HCT116 (cell line): ENCODE measurements at places on chromosomes 4 and X.
A peak's percentile ranks its signal among the peaks of the same experiment; 100 is the strongest.

DNA sequence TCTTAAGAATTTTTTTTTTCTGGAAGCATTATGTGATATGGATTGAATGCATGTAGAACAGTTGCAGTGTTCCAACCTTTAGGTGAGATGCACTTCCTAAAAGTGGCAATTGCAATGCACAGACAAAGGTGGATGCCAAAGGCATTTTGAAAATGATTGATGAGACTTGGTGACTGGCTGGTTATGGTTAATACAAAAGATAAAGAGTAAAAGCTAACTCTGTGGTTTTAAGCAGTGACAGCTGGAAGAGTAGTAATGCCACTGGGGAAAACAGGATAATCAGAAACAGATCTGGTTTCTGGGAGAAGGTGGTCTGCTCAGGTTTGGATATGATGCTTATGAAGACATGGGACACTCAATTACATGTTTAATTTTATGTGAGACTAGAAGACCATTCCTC is 345.6 kb downstream of the RPA4 start:
- no peak for DNase-seq

GRCh38 chr4:11116940-11117339 is 311.8 kb downstream of the HS3ST1 start:
- no peak for DNase-seq

DNA sequence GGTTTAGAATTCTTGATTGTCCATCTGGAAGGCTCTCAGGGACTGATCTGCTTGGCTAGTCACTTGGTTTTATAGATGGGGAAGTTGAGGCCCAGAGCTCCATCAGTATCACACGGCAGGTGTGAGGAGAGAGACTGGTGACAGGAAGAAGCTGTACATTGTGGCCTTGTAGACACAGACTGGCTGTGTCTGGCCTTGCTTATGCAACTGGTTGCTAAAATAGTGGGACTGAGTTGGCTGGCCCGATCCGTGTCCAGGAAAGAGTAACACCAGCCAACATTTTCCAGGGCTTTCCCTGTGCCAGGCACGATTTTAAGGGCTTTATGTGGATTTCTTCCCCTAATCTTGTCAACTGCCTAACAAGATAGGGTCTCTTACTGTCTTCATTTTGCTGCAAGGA is 2.8 kb downstream of the TBC1D14 start:
- DNase-seq, result no peak

- no peak for DNase-seq
Observed at GRCh38 chr4:24160358-24160757, 270.5 kb upstream of the PPARGC1A start.

- DNase-seq, result no peak
Observed at GRCh38 chrX:82125103-82125502, 923.2 kb downstream of the SH3BGRL start.

- no peak for DNase-seq
Observed at GRCh38 chr4:184253072-184253420, 35.4 kb upstream of the ENPP6 start.

GRCh38 chr4:139692309-139693012 is 26.8 kb downstream of the MGST2 start:
- DNase-seq, result no peak

DNA sequence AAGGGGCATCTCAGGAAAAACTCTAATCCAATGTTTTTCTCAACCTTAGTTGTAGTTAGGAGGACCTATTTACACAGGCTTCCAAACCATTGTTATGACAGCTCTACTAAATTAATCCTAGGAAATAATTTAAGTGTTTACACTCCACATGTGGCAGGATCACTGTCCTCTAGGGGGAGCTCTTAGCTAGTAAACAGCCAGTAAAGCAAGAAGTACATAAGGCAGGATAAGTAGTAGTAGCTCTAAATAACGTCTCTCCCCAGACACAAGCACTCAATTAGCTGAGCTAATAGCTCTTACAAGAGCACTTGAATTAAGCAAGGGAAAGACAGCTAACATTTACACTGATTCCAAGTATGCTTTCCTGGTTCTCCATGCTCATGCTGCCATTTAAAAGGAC is 37.3 kb downstream of the NUDT11 start:
- peak; percentile 18 for DNase-seq

- DNase-seq, result no peak
Observed at GRCh38 chr4:141021397-141022110, 111.7 kb downstream of the RNF150 start.

DNA sequence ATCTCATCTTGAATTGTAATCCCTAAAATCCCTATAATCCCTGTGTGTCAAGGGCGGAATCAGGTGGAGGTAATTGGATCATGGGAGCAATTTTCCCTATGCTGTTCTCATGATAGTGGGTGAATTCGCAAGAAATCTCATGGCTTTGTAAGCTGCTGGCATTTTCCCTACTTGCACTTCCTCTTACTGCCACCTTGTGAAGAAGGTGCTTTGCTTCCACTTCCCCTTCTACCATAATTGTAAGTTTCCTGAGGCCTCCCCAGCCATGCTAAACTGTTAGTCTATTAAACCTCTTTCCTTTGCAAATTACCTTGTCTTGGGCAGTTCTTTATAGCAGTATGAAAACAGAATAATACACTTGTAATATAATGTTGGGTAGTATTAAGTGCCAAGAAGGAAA is 1087.4 kb upstream of the SLIT2 start:
- no peak for DNase-seq

- no peak for DNase-seq
Observed at GRCh38 chrX:15404401-15405096, 20.3 kb upstream of the VEGFD start.

GRCh38 chrX:19403696-19404095 is 60.0 kb downstream of the PDHA1 start:
- no peak for DNase-seq

- DNase-seq, result no peak
Observed at GRCh38 chr4:174742561-174742960, 86.5 kb downstream of the GLRA3 start.

DNA sequence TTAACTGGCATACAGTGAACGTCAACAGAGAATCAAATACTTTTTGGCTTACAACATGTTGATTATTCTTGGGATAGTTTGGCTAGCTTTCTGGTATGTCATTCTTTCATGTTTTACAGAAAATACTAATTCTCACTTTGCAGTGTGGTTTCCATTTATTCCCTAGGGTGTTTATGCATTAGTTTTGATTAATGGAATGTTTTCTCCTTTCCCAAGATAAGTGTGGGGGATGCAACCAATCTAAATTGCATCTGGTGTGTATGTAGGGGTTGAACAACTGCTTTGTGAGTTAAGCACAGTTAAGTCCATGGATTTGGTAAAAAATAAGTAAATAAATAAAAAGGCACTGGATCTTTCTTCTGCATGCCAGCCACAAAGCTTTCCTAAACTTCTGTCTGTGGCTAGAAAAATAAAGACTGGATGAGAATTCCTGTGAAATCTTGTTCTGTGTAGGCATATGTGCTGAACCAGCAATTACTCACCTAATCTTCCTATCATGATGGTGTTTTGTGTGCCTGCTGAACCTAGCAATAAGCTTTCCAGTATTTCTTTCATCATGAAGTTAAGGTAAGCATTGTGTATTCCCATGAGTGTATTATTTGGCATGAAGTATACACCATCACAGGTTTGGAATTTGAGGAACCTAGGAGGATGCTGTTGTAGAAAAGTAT is 50.6 kb upstream of the TENM3 start:
- DNase-seq, result no peak

- peak; percentile 71 for DNase-seq
Observed at GRCh38 chr4:5753766-5754528, 42.9 kb downstream of the EVC start.

DNA sequence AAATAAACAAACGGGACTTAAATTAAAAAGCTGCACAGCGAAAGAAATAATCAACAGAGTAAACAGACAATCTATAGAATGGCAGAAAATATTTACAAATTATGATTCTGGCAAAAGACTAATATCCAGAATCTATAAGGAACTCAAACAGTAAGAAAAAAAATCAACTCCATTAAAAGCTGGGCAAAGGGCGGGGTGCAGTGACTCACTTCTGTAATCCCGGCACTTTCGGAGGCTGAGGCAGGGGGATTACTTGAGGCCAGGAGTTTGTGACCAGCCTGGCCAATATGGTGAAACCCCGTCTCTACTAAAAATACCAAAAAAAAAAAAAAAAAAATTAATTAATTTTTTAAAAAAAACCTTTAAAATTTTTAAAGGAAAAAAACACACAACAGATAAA is 109.0 kb downstream of the ATP11C start:
- DNase-seq, result no peak

DNA sequence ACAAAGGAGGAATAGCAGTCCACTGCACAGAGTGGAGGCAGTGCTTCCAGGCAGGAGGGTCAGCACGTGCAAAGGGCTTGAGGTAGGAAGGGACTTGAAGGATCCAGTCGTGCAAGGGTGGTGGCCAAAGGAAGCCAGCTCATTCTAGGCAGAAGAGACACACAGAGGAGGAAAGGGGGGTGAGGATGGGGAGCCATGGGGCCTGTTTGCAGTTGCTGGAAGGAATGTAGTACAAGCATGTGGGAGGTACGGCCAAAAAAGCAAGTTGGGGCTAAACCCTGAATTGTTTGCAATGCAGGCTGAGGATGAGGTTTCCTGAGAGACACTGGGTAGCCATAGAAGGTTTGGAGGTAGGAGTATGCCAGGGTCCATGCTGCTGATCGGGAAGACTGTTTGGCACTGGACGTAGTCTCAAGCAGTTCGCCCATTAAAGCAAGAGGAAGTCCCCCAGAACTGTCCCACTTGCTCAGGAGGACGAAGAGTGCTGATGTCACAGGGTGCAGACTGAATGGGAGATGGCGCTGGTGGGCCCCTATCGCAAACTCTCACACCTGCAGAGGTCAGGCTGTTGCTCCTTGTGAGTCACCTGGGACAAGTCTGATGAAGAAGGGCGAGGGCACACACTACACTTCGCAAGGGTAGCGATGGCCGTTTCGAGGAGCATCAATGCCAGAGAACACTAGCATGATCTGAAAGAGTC is 9.1 kb upstream of the MAN2B2 start:
- no peak for DNase-seq

DNA sequence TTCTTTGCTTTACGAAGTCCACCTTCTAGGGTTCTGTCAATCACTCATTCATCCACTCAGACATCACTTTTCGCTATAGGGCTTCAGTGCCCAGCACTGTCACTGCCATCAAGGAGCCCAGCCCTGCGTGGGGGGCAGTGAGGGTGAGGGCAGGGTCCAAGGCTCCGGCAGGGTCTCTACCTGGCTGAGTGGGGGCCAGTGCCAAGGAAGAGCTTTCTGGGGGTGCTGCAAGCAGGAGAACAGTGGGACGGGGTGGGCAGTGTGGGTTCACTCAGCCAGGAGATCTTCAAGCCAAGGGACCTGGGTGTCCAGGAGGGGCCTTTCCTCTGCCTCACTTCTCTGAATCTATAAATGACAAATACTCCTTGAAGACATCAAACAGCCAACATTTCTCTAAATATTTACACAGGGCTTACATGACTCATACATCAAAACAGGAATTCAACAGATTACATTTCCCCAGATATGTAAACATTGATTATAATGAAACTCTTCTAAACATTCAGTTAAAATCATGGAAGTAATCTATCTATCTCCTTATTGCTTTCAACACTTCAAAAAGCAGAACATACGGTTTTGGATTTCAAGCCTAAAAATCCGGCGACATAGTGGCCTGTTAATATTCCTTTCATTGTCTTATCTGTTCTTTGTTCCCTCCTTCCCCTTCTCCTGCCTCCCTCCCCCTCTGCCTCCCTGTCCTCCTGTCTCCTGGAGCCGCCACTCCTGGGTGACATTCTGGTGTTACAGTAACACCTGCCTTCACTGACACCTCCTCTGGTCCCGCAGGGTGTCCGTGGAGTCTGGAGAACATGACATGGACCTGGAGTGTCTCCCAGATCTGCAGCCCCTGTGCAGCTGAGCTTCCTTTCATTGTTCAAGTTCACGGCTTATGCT is 94.4 kb upstream of the ADRA2C start:
- DNase-seq, result no peak

GRCh38 chrX:124263743-124264142 is 68.7 kb upstream of the TEX13D start:
- DNase-seq, result no peak

- DNase-seq, result peak; percentile 50
Observed at GRCh38 chr4:143025081-143025704, 159.5 kb upstream of the USP38 start.

- DNase-seq, result no peak
Observed at GRCh38 chr4:159101988-159102621, 774 bp upstream of the RAPGEF2 start.

GRCh38 chr4:187128222-187128621 is 404.6 kb upstream of the FAT1 start:
- no peak for DNase-seq

GRCh38 chrX:44428989-44429627 is 85.6 kb upstream of the EFHC2 start:
- no peak for DNase-seq

DNA sequence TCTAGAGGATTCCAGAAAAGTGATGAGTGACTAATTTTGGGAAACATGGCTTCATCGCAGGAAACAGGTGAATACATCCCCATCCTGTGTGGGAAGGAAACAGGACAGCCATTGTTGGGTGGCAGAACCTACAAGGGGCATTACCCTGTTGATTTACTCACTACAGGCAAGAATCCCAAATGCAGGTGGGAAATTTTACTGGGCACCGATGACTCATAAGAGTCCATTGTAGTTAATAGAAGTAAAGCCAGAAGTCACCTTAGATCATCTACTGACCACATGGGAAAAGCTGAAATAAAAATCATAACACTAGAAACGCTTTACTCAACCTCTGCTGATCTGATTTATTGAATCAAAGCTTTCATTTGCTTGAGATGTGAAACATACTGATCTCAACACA is 136.4 kb downstream of the TRIML1 start:
- no peak for DNase-seq

GRCh38 chr4:86976801-86977485 is 42.1 kb downstream of the AFF1 start:
- DNase-seq, result no peak

DNA sequence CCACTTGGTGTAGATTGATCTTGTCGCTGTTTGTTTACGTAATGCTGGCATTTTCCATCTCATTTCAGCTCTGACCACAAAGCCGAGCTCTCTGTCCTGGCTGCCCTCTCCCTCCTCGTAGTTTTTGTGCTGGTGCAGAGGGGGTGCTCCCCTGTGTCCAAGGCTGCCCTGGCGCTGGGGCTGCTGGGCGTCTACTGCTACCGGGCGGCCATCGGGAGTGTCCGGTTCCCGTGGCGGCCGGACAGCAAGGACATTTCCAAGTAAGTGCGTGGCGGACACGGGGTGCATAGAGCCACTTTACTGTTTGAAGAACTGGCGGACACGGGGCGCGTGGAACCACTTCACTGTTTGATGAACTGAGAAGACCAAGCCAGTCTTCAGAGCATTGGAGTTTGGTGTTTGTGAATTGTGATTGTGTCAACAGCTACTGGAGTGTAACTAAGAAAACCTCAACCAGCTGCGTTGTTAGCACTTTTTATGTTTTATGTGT is 28.0 kb downstream of the PIGG start:
- DNase-seq, result no peak

GRCh38 chr4:176981551-176981950 is 188.8 kb upstream of the VEGFC start:
- DNase-seq, result no peak

- no peak for DNase-seq
Observed at GRCh38 chr4:8500966-8501365, 60.4 kb downstream of the TRMT44 start.

- DNase-seq, result no peak
Observed at GRCh38 chr4:103012060-103012459, 7.4 kb downstream of the SLC9B1 start.

GRCh38 chr4:84263415-84263814 is 235.7 kb downstream of the NKX6-1 start:
- DNase-seq, result no peak
